ENCODE measurements at places on chromosomes 11 and 22. TPM values are rescaled to one million over a fixed set of nuclear protein-coding genes. Genes with fewer than 3 reads are reported as not detected.

SPON1 gene
- 195 TPM for total RNA-seq

- DNase-seq = no peak
Measured at GRCh38 chr11:62688491-62688890, 839 bp downstream of the LRRN4CL start.

GRCh38 chr11:122910775-122911174, 28.2 kb downstream of the JHY start:
- DNase-seq = no peak

GRCh38 chr11:94650756-94651155, 83.6 kb downstream of the PIWIL4 start:
- peak; percentile 48 for DNase-seq

GRCh38 chr11:69861901-69862300, 42.7 kb upstream of the FGF3 start:
- no peak for DNase-seq

OR8G5 gene
- total RNA-seq = not detected

DNA sequence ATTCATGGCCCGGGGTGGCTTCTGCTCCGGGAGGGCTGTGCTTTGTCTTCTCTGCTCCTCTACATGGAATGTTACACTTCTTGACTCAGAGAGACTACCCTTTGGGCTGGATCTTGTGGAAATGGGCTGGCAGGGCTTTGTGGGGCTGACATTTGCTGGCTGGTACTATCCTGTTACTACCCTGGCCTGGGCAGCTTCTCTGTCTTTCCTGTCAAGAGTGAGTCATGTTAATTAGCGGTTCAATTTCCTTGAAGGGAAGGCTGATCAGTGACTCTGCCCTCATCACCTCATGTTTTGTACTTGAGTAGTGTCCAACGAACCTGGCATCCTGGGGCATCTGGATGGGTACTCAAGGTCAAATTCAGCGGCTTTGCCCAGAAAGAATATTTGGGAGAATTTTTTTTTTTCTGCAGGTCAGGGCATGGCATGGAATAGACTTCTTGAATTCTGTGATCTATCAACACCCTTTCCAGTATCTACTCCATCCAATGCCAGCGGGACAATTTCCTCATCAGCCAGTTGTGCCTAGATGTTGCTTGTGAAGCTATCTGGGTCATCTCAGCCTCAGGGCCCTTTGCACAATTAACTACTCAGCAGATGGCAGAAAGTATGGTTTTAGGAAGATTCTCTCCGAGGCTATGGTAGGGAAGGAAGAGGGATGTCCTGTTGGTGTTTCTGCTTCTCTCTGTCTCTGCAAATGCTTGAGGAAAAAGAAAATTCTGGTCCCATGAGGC, 140.5 kb upstream of the PLET1 start:
- no peak for DNase-seq

TIGD3 gene
- 0.29 TPM for total RNA-seq

DNA sequence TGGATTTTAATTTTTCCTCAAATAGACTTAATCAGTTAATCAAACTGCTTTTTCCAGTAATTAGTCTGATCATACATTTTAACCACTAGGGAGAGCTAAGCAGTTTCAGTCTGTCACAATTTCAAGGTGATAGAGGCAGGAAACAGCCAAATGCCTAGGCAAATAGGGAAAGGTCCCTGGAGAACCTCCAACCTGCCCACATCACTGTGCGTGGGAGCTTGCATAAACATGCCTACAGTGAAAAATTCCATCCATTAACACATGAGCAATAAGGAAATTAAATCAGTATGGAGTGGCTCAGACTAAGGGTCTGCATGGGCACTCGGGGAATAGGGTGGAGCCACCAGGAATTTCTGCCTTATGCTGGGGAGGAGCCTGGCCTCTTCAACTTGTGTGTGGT, 74.6 kb downstream of the AASDHPPT start:
- no peak for DNase-seq

- DNase-seq = no peak
Measured at GRCh38 chr11:125425601-125426000, 70.5 kb downstream of the FEZ1 start.

DNA sequence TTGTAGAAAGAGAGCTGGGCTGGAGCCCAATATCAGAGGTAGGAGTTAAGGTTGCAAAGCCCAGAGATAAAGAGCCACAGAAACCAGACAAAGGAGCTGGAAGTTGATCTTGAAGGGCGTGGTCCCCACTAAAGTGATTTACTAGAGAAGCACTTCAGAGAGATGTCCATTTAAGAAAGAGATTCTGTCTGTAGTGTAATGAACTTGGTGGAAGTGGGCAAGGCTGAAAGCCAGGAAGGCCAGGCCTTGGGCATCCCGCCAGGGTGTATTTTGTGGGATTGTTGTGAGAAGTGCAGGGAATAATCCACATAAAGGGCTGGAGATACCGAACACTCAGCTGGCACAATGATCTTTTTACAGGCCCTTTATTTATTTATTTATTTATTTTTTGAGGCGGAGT, 1398.8 kb downstream of the TBC1D22A start:
- no peak for DNase-seq

MPEG1 gene
- total RNA-seq = 13.5 TPM

- no peak for DNase-seq
Measured at GRCh38 chr11:93736129-93736528, 5.2 kb downstream of the TAF1D start.

SCN4B gene
- 3.5 TPM for total RNA-seq

CHRNA10 gene
- 1.8 TPM for total RNA-seq

GRCh38 chr11:83459798-83460197, 173.6 kb upstream of the CCDC90B start:
- DNase-seq = no peak

KRTAP5-9 gene
- 0.23 TPM for total RNA-seq

GRCh38 chr11:129374081-129374992, 1.3 kb upstream of the BARX2 start:
- DNase-seq = no peak

DNA sequence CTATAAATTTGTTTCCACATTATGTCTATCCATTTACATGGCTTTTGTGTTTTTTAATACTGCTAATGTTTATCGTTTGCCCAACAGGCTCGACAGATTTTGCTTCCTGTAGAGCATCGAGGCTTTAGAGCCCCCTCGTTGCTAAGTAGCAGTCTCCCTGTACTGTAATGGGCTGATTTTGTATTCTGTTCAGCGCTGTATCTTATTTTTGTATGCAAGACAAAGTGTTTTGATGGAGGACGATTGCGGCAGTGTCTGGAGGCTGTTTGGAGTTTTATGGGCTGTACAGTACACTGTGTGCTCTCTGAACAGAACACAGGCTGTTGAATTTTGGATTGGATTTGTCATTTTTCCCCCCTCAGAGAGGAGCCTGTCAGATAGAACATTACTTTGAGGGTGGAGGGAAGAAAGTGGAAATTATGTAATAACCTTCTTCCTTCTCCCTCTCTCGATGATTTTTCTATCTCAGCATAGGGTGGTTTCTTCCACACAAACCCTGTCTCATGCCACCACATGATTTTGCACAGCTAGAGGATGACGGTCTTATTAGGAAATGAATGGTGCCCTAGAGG, 104.4 kb downstream of the ZBTB16 start:
- peak; percentile 53 for DNase-seq

DNA sequence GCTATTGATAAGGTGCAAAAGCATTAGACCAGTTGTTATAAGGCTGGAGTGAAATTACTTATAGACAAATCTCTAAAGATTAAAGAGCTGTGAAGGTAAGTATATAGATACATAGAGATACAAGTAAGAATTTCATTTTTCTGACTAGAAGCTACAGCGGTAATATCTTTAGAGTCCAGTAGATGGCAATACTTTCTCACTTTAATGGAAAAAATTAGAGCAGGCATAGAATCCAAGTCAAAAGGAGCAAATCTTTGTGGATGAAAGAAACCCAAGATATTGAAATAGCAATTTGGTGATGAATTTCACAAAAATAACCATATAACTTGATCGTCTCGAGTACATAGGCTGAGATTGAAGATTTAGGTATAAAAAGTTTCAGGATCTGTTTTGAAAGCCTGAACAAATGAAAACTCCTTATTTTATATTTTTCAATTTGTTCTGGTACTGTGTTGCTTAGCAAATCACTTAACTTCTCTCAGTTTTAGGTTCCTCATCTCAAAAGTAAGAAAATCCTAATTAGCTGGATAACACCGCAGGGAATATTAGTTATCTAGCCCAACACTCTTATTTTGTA, 81.9 kb downstream of the UVRAG start:
- DNase-seq = no peak

- DNase-seq = no peak
Measured at GRCh38 chr11:127379686-127380085, 379.1 kb upstream of the KIRREL3 start.

All from mucosa of gallbladder (tissue), 1 donor.